ENCODE measurements at places on chromosomes 2 and 18. TPM values are rescaled to one million over a fixed set of nuclear protein-coding genes. Genes with fewer than 3 reads are reported as not detected.

GRCh38 chr18:31380912-31381311 is 4.3 kb downstream of the DSG4 start:
- no peaks in the 10 kb centered on the region for H3K4me1 ChIP-seq
- no peak overlapping the region for H3K27ac ChIP-seq
- no peak for DNase-seq
- no peaks in the 10 kb centered on the region for H3K36me3 ChIP-seq

DNA sequence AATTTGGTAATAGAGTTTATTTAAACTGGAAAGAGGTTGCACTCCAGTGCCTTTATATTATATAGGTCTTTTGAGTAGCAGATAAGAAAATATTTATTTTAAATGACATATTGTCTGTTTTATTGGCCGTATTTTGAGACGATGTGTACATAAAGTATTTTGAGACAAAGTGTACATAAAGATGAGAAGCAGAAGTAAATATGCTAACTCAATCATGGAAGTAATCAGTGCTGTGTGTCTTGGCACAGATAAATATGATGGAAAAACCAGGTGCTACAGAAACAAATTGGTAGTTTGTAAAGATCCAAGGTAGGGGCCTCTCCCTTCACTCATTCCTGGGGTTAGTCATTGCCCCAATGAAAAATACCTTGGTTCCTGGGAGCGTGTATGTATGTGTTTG is 382.9 kb downstream of the DSEL start:
- no peaks in the 10 kb centered on the region for H3K4me1 ChIP-seq
- H3K27ac ChIP-seq: no peak overlapping the region
- no peak overlapping the region for H3K4me3 ChIP-seq
- no peaks in the 10 kb centered on the region for H3K36me3 ChIP-seq
- DNase-seq: no peak
- no peaks in the 10 kb centered on the region for H3K27me3 ChIP-seq

- no peak overlapping the region for H3K4me3 ChIP-seq
- H3K27ac ChIP-seq: no peak overlapping the region
- DNase-seq: no peak
- peaks cover 14% of the 10 kb centered on the region for H3K27me3 ChIP-seq
- H3K4me1 ChIP-seq: no peaks in the 10 kb centered on the region
Measured at GRCh38 chr2:41907141-41907540, 140.7 kb upstream of the PKDCC start.

DNA sequence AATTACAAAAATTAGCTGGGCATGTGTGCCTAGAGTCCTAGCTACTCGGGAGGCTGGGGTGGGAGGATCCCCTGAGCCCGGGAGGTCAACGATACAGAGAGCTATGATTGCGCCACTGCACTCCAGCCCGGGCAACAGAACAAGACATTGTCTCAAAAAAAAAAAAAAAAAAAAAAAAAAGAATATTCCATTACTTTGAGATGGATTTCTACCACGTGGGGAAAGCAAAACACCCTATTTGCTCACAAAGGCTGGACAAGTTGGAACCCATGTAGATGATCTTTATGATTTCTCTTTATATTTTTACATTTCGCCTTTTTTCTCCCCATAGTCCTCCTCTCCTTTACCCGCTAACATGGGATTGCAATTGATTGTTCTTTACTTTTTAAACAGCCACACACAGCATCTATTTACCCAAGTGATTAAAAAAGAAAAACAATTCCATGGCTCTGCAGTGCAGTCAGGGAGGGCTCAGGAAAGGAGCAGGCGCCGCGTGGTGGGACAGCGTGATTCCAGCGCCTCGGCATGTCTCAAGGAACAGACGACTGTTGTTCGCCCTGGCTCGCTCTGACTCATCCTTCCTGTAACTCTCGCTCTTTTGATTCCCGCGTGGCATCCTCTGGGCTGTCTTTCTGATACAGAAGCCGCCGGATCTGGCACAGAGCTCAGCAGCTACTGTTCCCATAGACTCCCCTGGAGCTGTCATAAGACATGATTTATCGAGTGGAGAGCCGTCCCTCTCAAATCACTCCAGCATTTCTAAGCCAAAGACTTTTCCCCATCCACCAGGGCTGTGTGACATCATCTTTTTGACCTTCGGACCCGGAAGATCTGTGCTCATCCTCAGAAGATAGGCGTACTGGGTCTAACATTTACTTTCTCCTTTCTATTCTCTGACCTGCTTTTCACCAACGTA is 230.4 kb upstream of the AGAP1 start:
- no peaks in the 10 kb centered on the region for H3K4me1 ChIP-seq
- no peak overlapping the region for H3K27ac ChIP-seq
- no peak for DNase-seq

GRCh38 chr2:80464275-80464674 is 159.7 kb upstream of the LRRTM1 start:
- no peaks in the 10 kb centered on the region for H3K36me3 ChIP-seq
- H3K27me3 ChIP-seq: no peaks in the 10 kb centered on the region
- DNase-seq: no peak
- H3K4me1 ChIP-seq: no peaks in the 10 kb centered on the region

DNA sequence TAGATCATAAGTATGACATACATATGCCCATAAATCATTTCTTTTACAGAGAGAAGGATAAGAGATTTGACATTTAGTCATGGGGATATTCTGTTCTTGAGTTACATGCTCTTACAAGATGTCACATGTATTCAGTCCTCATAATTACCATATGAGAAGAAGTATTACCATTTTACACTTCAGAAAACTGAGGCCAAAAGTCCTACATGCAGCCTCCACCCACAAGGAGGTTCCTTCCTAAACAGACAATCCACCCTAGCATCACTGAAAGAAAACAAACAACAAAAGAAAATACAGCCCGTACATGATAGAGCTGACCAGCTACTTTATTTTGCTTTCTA is 335.1 kb downstream of the SETBP1 start:
- no peak overlapping the region for H3K27ac ChIP-seq
- no peaks in the 10 kb centered on the region for H3K36me3 ChIP-seq
- no peak for DNase-seq
- no peak overlapping the region for H3K4me3 ChIP-seq

- no peak overlapping the region for H3K27ac ChIP-seq
- H3K4me1 ChIP-seq: no peaks in the 10 kb centered on the region
- H3K4me3 ChIP-seq: no peak overlapping the region
- H3K36me3 ChIP-seq: no peaks in the 10 kb centered on the region
- DNase-seq: no peak
Measured at GRCh38 chr2:46134531-46135227, 162.5 kb upstream of the EPAS1 start.

GRCh38 chr2:203983064-203983715 is 46.6 kb downstream of the ICOS start:
- H3K4me3 ChIP-seq: no peak overlapping the region
- DNase-seq: no peak
- no peaks in the 10 kb centered on the region for H3K27me3 ChIP-seq

DNA sequence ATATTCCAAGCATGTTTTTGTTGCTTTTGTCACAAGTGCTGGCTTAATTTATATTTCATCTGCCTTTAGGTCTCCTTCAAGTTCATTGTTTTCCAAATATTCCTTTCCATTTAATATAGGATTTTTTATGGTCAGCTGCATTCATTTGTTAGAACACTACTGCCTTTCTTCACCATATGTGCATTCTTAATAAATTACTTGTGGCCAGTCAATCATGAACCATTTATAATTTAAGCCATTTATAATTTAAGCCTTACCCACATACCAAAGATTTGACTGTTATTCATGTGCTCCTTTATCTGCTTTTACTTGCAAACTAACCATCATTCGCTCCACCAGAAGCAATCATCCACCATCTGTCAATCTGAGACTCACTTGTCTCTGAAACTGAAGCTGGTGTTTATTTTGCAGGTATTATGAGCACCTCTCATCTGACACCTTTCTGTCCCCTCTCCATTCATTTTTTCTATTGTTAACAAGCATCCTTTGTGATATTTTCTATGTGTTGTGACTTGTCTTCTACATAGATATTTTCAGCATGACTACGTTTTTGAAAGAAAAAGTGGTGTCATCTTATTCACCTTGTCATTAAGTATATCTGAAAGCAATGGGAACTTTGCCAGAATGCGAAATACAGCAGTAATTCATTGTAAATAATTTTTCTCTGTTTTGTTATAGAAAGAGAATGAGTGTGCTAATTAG is 786.8 kb downstream of the KCNJ3 start:
- DNase-seq: no peak
- H3K27me3 ChIP-seq: no peaks in the 10 kb centered on the region
- H3K4me1 ChIP-seq: no peaks in the 10 kb centered on the region
- no peaks in the 10 kb centered on the region for H3K36me3 ChIP-seq

Gene UGT1A7
- not detected for total RNA-seq

Gene NXPH2
- total RNA-seq: not detected

Gene C2orf72
- 0.15 TPM for total RNA-seq

Gene DSG1
- not detected for total RNA-seq

Gene CDK15
- not detected for total RNA-seq

Gene GMPPA
- total RNA-seq: 41.3 TPM

All from activated T-helper 1 cell treated with anti-CD3 and anti-CD28 coated beads, Interleukin-12 subunit alpha, Interleukin-12 subunit beta, Interleukin-2, Interleukin-4 antibody, amounts not matched to agents 30 ng/mL and 10 ng/mL and 1 ng/mL, durations not matched to agents 14 hours and 24 hours and 36 hours (primary cell).